ENCODE measurements at places on chromosomes 4 and X.
A peak's percentile ranks its signal among the peaks of the same experiment; 100 is the strongest.

GRCh38 chr4:3135155-3136011 lies 60.9 kb downstream of the HTT start:
- DNase-seq: no peak

- DNase-seq: no peak
These were observed 61.8 kb downstream of the NFKB1 start for GRCh38 chr4:102563000-102563399.

DNA sequence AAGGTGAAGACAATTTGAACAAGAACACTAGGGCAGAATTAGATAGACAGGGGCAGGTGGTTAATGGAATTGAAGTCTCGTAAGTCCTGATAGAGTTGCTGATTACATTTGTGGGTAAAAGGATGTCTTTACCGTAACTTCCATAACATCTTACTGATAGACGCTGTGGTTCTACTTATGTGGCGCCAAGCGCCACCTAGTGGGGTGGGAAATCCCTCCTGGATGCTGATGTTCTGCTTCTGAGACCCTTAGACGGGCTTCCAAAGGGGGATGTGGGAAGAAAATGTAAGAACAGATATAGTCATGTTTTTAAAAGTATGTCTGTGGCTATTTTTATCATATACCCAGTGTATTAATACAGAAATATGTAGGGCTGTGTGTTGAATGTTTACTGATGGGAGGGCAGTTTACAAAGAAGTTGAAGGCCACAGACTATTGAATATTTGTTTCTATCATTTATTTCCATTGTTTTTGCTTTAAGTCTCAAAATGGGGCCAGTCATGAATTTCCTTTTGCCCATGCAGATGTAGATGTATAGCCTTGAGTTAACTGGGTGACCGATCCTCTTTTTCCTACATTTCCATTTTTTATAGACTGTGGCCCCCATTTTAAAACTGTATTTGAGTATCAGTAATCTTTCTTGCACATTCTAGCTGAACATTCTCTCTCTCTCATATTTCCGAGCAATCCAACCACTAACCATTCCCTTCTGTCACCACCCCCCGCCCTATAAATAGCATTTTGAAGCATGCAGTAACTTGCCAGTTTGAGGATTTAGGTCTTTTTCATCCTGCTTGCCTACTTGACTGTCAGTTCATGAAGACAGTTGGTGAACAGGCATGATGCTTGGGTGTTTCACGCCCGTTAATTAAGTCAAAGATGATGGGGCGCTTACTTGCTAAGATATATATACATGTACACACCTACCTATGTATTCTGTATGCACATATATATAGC lies 12.1 kb upstream of the TLR8 start:
- peak; percentile 7 for DNase-seq

DNA sequence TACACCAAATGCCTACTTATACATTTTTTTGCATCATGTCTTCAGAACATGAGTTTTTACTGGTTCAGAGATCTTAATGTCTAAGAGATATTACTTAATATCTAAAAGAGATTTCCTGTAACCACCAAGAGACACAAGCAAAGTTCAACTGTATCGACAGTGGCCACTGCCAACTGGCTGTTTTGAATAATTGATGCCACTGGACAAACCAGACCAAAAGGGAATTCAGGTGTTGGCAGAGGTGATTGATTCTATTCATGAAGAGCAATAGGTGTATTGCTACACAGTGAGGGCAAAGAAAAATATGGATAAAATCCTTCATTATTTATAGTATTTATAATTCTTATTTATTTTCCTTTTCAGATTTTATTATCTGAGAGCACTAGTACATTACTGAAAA lies 58.5 kb upstream of the ANKRD17 start:
- DNase-seq: no peak

DNA sequence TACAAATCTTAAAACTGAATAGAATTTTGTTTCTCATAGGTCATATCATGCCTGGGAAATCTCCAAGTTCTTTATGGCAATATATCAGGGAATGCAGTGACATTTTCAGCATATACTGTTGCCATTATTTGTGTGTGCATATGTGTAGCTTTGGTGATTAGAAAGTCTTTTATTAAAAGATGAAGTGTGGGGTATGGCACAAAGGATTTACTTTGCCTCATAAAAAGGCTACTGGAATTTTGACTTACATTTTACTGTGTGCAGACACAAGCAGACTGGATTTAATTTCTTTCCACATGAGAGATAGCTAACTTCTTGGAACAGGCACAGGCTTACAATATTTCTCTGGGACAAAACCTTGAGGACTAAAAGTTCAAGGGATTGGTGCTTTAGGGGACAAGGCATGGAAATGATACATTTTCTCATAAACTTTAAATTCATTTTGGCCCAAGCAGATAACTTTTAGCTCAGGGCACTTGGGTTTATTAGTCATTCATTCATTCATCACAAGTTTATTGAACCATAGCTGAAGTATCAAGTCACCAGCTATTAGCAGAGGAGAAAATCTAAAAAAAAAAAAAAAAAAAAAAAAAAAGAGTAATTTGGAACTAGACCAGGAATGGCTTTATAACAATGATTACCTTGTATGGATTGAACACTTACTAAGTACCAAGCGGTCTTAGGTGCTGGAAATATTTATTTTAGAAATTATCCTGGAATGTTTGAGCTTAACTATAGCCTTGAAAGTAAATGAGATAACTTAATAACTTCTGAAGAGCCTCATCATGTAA lies 191.5 kb downstream of the SLIT2 start:
- DNase-seq: no peak

DNA sequence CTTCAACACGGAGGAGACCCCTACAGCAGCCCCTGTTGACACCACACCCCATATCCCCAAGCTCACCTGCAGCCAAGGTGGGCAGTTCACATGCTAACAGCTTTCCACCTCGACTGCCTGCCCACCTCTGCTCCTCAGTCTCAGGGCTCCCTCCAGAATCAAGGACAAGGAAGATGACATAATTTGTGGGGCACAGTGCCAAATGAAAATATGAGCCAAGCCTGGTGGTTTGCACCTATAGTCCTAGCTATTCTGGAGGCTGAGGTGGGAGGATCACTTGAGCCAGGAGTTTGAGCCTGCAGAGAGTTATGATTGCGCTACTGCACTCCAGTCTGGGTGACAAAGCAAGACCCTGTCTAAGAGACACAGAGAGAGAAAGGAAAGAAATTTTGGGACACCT lies 516.3 kb downstream of the BCOR start:
- DNase-seq: no peak
